ENCODE measurements at places on chromosomes 13 and 19. TPM values are rescaled to one million over a fixed set of nuclear protein-coding genes. Genes with fewer than 3 reads are reported as not detected.

HOMER3 gene
- 0.90 TPM for total RNA-seq

KL gene
- total RNA-seq: not detected

NBEA gene
- total RNA-seq: 4.2 TPM

LILRA6 gene
- not detected for total RNA-seq

ACER1 gene
- 2.6 TPM for total RNA-seq

GTF2F2 gene
- 13.2 TPM for total RNA-seq

VSTM2B gene
- total RNA-seq: not detected

SIRT6 gene
- 13.0 TPM for total RNA-seq

ZNF443 gene
- 2.1 TPM for total RNA-seq

DNA sequence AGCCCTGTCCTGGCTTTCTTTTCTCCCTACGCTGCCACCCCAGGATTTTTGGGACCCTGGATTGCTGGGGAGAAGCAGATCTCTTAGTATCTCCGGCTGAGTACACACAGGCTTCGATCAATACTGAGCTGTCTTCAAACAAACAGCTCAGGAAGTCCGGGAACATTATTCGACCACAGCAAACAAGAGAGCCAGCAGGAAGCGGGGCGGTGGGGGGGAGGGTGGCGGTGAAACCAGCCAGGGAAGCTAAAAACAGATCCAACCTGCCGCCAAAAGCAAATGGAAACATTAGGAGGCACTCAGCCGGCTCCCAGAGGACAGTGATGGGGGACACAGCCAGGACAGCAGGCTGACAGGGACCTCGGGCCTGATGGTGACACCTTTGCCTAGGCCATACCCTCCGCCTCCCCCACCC is 12.2 kb upstream of the BCAM start:
- DNase-seq: no peak

DNA sequence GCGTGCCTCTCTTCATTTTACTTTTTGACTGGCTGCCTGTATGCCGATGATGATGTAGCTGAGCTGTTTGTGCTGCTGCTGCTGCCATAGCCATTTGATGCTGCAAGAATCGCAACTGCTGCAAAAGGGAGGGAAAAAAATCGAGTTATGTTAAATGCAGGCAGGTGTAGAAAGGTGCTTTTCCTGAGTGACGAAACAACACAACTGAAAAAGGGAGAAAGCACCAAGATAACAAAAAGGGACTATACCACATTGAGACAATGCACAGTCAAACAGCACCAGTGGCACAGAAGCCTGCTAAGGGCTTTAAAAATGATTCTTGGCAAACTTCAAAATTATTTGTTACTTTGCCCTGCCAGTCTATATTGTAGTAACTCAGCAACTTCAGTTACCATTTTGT is 9.1 kb downstream of the EXOSC8 start:
- DNase-seq: no peak

- DNase-seq: no peak
Observed at GRCh38 chr13:74090397-74090796, 43.8 kb downstream of the KLF12 start.

GRCh38 chr13:22285867-22286266 is 615.0 kb downstream of the FGF9 start:
- no peak for DNase-seq

DNA sequence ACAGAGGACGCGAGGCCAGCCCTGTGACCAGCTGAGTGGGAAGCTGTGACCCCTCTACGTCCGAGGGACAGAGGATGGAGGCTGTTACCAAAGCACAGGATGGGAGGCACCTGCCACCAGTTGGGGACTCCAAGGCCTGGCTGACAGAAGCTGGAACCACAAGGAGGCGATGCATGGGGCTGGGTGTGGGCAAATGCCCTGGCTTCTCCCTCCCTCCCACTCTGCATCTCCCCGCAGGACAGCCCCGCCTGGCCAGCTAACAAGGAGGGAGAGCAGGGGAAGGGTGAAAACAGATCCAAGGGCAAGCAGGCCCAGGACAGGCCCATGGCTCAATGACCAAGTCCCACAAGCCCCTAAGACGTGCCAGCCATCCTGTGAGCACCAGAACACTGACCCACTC is 28.6 kb downstream of the AKT2 start:
- no peak for DNase-seq

- no peak for DNase-seq
Observed at GRCh38 chr13:77579959-77580358, 44.5 kb downstream of the SCEL start.

- no peak for DNase-seq
Observed at GRCh38 chr19:27765397-27765796, 1447.6 kb downstream of the UQCRFS1 start.

DNA sequence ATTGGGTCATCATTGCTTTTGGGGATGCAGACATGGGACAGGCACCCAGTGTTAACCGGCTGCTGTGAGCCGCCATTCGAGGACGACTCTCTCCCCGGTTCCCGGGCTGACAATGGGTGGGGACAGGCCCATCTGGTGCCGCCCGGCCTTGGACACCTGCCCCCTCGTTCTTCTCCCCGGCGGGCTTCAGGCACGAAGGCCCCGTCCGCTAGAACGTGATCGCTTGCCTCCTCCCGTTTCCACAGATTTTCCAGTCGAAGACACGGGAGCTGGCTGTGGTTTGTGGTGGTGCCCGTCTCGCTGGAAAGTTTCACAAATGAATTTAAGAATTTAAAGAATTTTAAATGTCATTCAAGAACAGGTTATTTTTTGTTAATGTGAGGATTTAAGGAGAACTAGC is 2.0 kb downstream of the PALM start:
- no peak for DNase-seq

DNA sequence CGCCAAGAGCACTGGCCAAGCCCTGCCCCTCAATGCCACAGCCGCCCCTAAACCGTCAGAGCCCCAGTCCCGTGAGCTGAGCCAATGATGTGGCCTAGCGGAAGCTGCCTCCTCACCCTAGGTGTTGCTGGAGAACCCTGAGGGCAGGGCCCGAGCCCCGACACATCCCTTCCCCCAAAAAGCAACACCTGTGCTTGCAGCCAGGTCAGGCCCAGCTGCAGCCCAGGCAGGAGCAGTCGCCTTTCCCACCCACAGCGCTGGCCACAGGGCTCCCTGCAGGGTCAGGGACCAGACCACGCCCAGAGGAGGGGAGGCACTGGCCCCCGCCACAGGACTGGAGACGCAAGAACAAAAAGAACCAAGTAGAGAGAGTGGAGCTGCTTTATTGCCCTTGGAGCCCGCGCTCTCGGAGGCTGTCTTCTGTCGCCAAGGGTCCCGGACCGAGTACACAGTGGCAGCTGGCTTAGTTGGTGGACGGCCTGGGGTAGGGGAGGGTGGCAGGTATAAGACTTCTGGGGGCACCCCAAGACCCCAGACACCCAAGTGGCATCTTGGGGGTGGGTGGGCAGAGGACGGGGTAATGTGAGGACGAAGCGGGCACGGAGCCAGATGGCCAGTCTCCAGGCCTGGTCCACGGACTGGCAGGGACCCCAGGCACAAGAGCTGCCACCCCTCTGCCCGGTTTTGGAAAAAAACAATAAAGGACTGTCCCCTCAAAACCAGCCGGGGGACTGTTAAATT is 3.3 kb downstream of the P2RY11 start:
- DNase-seq: no peak

DNA sequence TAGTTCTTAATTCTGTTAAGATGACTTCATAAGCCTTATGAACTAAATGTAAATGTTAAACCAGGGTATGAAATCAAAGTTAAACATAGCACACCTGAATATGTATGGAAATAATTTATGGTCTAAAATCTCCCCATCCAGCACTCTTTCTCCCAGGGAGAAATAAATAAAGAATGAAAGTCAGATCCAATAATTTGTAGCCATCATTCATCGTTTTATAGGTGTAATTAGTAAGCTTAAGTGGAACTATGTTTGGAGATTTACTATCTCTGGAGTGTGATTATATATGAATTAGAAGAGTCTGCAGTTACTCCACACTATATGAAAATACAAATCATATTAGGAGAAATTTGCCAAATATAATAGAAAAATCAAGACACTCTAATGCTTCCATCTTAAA is 405.1 kb downstream of the DACH1 start:
- no peak for DNase-seq

GRCh38 chr13:36612230-36612629 is 61.6 kb upstream of the SERTM1 start:
- DNase-seq: no peak

- peak; percentile 61 for DNase-seq
Observed at GRCh38 chr19:29873024-29873800, 61.4 kb downstream of the CCNE1 start.
